ENCODE measurements at places on chromosomes 4 and X. TPM values are rescaled to one million over a fixed set of nuclear protein-coding genes. Genes with fewer than 3 reads are reported as not detected.

RBM47 gene
- 0.66 TPM for total RNA-seq

MSANTD1 gene
- total RNA-seq: 1.0 TPM

UGT2A3 gene
- not detected for total RNA-seq

CLCN5 gene
- 4.0 TPM for total RNA-seq

GLRA2 gene
- total RNA-seq: not detected

HTRA3 gene
- not detected for total RNA-seq

JAKMIP1 gene
- 9.3 TPM for total RNA-seq

GPR50 gene
- total RNA-seq: not detected

SSX1 gene
- total RNA-seq: not detected

CT45A1 gene
- not detected for total RNA-seq

KLHL2 gene
- total RNA-seq: 32.9 TPM

MTNR1A gene
- not detected for total RNA-seq

P2RY10 gene
- 49.8 TPM for total RNA-seq

CLIC2 gene
- total RNA-seq: not detected

AFM gene
- not detected for total RNA-seq

FGF5 gene
- total RNA-seq: not detected

UTP3 gene
- total RNA-seq: 39.2 TPM

HTN1 gene
- not detected for total RNA-seq

RS1 gene
- total RNA-seq: not detected

MTHFD2L gene
- 5.3 TPM for total RNA-seq

MAGEC2 gene
- total RNA-seq: not detected

MAGEA10 gene
- total RNA-seq: not detected

SLC9B1 gene
- total RNA-seq: 1.3 TPM

GPRASP1 gene
- 1.1 TPM for total RNA-seq

IGSF1 gene
- total RNA-seq: not detected

XAGE2 gene
- not detected for total RNA-seq

COX7B2 gene
- not detected for total RNA-seq

TENM3 gene
- total RNA-seq: not detected

SSX4B gene
- total RNA-seq: not detected

TCP11X2 gene
- not detected for total RNA-seq

GDPD2 gene
- total RNA-seq: 0.34 TPM

GLOD5 gene
- total RNA-seq: not detected

GC gene
- total RNA-seq: not detected

CCDC149 gene
- total RNA-seq: not detected

MAGEB1 gene
- total RNA-seq: not detected

NIPAL1 gene
- total RNA-seq: 1.1 TPM

GSPT2 gene
- 11.9 TPM for total RNA-seq

CTAG2 gene
- total RNA-seq: not detected

MAGEA3 gene
- not detected for total RNA-seq

EGF gene
- total RNA-seq: not detected

SOWAHD gene
- 0.92 TPM for total RNA-seq

RBM46 gene
- not detected for total RNA-seq

PCDH18 gene
- not detected for total RNA-seq

TEX13B gene
- total RNA-seq: not detected

RIBC1 gene
- total RNA-seq: 1.1 TPM

RAB9B gene
- total RNA-seq: 0.29 TPM

CD99L2 gene
- 19.7 TPM for total RNA-seq

CFAP47 gene
- not detected for total RNA-seq

TMEM31 gene
- not detected for total RNA-seq
